Cortex of kidney (tissue), 1 donor: ENCODE measurements at places on chromosomes 7 and 10.

DNA sequence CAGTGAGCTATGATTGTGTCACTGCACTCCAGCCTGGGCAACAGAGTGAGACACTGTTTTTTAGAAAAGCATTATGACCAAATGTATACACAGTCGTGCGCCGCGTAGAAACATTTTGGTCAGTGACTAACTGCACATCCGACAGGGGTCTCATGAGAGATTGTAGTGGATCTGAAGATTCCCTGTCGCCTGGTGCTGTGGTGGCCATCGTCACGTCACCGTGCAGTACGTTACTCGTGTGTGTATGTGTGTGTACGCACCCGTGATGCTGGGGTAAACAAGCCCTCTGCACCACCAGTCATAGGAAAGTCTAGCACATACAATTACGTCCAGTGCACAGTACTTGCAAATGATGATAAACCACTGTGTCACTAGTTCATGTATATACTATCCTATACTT lies 109.4 kb downstream of the ELFN1 start:
- DNase-seq: no peak

GRCh38 chr10:13371897-13372470 lies 23.9 kb upstream of the SEPHS1 start:
- DNase-seq: no peak

- no peak for DNase-seq
These were observed at the start of gene COL26A1 for GRCh38 chr7:101362334-101363195. Gene COL26A1 (plus strand): TSS chr7:101362875. CDS start chr7:101363033, 158 bp downstream.

GRCh38 chr7:134789967-134790685 lies 10.7 kb downstream of the CALD1 start:
- DNase-seq: no peak

- DNase-seq: no peak
These were observed 527.7 kb downstream of the GALNT17 start for GRCh38 chr7:71659622-71660021.

DNA sequence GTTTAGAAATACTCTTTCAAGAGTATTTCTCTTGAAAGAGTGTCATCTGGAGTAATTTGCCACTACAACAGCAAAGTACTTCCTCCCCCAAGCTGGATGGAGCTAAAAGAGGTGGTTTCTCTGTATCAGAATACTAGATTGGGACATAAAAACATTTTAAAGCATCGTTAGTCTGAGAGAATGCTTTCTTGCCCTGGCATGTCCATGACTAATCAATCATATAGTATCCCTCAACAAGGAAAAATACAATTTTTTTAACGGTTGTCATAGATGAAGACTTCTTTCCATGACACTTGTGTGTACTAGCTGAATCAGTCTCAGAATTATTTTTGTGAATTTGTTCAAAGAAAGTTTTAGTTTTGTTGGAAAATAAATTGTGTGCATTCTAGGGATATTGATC lies 237.9 kb downstream of the NEBL start:
- DNase-seq: no peak

DNA sequence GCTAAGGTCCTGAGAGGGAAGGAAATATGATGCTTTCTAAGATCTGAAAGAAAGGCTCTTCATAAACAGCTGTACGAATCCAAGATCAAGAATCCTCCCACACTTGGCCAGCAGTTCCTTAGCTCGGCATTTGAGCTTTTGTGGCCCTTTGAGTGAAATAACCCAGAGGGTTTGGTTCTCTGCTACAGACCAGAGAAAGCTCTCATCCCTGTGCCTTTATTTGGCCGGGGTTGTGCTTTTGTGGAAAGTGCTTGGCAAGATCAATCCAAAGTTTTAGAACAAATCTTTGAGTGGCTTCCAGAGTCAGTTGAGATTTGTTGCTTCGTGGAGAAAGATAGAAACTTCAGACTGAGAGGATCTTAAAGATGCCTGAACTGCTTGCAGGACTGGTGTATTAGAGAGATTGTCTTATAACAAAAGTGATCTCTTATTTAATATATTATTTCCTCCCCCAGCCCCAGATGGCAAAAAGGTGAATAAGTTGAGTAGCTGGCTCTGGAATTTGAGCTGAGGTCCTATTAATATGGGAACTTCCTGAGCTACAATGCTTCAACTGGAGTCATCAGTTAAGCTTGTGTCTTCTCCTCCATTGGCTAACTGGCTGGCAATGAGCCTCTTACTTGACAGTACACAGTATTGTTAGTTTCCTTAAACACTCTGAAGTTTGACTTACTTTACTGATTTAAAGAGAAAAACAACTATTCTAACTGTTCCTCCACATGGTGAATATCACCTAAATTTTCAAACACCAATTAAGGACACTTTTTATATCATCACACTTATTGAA lies 687.3 kb downstream of the MAGI2 start:
- no peak for DNase-seq

DNA sequence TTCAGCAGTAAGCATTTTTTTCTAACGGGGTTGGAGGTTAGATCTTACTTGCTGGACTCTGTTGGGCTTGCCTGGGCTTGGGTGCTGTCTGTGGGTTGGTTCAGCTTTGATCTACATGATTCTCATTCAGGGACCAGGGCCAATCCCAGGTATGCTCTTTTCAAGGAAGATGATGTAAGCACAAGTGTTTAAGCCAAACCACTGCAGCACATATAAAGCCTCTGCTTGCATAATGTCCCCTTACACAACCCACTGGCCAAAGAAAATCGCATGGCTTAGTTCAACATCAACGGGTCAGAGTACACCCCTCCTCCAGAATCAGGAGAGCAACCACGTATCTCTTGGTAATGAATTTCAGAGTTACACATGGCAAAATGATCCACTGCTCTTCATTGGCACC lies 83.9 kb downstream of the DNAJB9 start:
- no peak for DNase-seq

GRCh38 chr7:14690075-14690474 lies 212.5 kb downstream of the DGKB start:
- no peak for DNase-seq

- no peak for DNase-seq
These were observed 9.5 kb upstream of the TRPV6 start for GRCh38 chr7:142894985-142895593.

- no peak for DNase-seq
These were observed 65.8 kb upstream of the FRMD4A start for GRCh38 chr10:14396411-14397048.

DNA sequence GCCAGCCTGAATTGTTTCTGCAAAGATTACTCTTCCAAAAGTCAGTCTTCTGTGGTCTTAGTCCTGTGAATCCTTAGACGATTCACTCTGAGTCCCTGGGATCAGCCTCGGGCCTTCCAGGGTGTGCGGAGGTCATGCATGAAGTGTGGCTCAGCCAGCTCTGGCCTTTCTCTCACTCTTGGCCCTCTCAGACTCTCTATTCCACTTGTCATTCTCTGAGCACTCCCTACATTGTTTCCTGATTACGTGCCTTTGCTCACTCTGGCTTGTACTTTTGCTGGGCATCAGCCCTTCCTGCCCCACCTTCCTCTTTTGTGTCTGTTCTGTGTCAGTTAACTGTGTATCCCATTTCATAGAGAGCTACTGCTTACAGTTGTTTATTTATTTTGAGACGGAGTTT lies 36.0 kb downstream of the CCNY start:
- DNase-seq: no peak

DNA sequence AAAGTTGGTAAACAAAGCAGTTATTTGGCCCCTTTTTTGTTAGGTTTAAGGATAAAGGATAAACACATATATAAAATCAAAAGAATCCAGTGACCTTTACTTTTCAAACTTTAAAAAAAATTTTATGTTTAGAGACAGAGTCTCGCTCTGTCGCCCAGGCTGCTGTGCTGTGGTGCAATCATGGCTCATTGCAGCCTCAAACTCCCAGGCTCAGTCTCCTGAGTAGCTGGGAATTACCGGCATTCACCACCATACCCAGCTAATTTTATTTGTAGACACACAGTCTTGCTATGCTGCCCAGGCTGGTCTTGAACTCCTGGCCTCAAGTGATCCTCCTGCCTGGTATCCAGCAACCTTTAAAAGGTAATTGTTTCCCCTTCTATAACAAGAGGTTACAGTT lies 31.3 kb downstream of the GNA12 start:
- no peak for DNase-seq

GRCh38 chr7:121992068-121992467 lies 119.1 kb downstream of the PTPRZ1 start:
- no peak for DNase-seq

DNA sequence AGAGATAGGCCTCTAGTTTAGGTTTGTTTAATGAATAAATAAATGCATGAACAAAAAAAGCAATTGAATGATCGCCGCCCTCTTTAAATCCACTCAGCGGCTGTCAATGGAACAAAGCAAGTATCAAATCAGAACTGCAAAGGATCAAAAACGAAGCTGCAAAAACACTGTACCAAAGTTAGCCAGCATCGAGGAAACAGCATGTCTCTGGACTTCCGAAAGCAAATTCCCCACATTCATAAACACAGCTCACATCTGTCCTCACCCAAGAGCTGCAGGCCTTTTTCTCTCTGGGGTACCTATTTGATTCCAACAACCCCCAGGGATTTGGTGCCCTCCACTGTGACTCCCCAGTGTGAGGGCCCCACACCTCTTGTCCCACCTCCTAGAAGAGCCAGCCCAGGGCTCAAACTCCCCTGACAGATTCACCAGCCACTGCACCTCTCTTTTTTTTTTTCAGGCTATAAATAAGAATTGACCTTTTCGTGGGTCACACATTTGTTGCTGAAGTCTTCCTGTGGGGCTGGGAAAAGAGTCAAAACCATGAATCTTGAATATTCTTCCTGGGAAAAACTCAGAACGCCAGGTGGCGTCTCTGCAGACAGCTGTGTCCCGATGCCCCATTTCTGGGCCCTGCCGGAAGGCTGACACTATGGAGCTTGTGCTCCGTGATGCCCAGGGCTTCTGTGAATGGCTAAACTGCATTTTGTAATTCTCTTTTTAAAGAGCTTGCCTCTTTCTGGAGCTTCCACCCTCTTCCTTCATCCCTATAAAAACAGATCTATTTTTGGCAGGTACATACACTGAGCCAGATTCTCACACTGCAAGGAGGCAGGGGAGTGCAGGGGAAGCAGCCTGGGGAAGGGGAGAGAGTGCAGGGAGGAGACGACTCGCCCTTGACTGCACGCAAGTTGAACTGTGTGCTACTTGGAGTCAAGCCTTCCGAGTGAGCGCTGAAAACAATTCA lies 51.7 kb downstream of the HSPA12A start:
- DNase-seq: no peak

DNA sequence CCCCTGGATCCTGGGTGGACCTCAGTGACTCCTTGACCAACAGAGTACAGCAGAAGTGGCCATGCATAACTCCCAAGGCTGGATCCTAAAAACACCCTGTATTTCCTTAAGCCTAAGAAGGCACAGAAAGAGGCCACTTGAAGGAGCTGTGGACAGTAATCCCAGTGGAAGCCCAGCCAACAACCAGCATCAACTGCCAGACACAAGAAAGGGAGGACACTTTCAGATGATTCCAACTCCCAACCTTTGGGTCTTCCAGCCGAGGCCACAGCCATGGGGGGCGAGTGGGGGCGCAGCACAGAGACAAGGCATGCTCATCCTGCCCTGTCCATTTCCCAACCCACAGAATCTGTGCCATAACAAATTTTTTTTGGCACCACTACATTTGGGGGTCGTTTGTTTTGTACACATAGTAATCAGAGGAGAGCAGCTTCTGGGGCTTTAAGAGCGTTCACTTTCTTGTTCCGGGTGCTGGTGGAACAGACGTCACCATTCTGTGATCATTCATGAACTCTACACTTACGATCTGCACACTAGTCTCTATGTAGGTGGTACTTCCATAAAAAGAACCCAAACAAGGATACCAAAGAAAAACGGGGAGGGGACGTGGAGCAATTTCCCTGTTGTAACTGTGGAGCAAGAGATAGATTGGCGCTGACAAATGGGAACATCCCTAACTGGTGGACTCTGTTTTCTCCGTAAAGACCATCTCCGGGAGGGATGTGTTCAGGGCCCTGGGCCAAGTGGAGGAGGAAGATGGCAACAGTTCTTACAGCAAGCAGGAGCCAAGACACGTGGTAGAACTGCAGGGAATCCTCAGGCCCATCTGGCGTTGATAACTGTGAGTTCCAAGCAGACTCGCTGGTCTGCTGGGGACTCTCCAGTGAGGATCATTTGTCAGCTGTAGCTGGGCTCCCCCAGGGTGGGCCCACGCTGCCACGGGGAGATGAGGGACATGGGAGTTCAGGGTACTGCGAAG lies 6.0 kb upstream of the SLC29A3 start:
- DNase-seq: no peak

GRCh38 chr7:117020591-117020973 lies 67.3 kb downstream of the ST7 start:
- DNase-seq: no peak

GRCh38 chr7:77799078-77799964 lies 748 bp downstream of the PHTF2 start:
- no peak for DNase-seq

DNA sequence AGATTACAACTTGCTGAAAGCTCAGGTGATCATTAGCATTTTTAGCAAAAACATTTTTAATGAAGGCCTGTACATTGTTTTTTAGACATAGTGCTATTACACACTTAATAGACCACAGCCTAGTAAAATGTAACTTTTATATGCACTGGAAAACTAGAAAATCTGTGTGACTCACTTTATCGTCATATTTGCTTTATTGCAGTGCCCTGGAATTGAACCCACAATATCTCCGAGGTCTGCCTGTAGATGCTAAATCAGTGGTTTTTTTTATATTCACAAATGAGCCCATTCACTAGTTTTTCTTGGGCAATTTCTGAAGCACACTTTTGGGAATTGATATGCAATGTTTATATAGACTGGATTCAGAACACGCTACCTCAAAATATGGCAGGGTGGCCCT lies 105.1 kb downstream of the PTPRN2 start:
- DNase-seq: no peak

DNA sequence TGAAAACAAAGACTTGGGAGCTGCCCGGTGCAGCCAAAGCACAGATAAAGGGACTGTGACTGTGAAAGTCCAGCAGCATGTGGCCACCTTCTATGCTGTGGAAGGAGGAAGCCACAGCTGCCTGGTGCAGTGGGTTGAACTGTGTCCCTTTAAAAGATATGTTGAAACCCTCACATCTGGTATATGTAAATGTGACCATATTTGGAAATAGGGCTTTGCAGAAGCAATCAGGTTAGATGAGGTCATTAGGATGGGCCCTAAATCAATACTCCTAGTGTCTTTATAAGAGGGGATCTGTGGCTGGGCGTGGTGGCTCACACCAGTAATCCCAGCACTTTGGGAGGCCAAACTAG lies 136.9 kb downstream of the GLI3 start:
- no peak for DNase-seq

- no peak for DNase-seq
These were observed 44.5 kb downstream of the STARD3NL start for GRCh38 chr7:38222481-38223096.

DNA sequence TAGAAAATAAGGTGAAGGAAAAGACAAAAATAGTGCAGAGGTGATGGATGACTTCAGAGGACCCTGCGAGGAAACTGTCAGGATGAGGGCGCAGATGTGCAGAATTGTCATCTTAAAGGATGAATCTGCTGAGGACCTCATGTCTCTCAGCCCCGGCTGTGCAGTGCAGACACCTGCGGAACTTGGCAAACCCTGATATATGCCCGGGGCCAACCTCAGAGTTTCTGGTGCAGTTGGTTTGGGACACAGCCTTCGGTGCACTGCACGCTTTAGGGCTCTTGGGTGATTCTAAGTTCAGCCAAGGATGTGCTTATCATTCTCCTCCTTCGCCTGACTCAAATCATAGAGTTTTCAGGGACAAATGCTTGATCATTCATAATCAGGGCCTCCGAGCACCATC lies 310.1 kb downstream of the TCERG1L start:
- no peak for DNase-seq

GRCh38 chr7:80775482-80775881 lies 137.0 kb downstream of the CD36 start:
- no peak for DNase-seq

GRCh38 chr7:116527521-116527920 lies 2.7 kb downstream of the CAV1 start:
- no peak for DNase-seq

- no peak for DNase-seq
These were observed 469.8 kb downstream of the GLRX3 start for GRCh38 chr10:130606001-130606405.
